ENCODE measurements at places on chromosomes 12 and 14.

DNA sequence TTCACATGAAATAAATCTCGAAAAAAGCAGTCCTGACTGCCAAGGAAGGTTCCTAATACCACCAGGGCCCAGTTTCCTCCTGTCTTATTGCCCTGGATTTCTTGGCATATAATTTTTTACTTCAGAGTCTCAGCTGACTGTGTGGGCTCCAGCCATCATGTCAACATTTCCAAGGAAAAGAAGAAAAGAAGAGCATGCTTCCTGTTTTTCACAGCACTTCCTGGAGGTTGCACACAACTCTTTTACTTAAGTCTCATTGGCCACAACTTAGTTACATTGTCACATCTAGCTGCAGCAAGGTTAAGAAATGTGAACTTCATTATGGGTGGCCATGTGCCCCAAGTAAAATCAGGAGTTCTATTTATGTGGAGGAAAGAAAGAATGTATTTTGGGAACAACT is 24.3 kb downstream of the DACT1 start:
- no peak for DNase-seq

- no peak for DNase-seq
These were observed 1.1 kb downstream of the LRP6 start for GRCh38 chr12:12265571-12266388.

- DNase-seq, result no peak
These were observed 248.4 kb downstream of the PAWR start for GRCh38 chr12:79442396-79442795.

GRCh38 chr12:76274420-76275083 is 73.7 kb downstream of the BBS10 start:
- DNase-seq, result peak; percentile 94

DNA sequence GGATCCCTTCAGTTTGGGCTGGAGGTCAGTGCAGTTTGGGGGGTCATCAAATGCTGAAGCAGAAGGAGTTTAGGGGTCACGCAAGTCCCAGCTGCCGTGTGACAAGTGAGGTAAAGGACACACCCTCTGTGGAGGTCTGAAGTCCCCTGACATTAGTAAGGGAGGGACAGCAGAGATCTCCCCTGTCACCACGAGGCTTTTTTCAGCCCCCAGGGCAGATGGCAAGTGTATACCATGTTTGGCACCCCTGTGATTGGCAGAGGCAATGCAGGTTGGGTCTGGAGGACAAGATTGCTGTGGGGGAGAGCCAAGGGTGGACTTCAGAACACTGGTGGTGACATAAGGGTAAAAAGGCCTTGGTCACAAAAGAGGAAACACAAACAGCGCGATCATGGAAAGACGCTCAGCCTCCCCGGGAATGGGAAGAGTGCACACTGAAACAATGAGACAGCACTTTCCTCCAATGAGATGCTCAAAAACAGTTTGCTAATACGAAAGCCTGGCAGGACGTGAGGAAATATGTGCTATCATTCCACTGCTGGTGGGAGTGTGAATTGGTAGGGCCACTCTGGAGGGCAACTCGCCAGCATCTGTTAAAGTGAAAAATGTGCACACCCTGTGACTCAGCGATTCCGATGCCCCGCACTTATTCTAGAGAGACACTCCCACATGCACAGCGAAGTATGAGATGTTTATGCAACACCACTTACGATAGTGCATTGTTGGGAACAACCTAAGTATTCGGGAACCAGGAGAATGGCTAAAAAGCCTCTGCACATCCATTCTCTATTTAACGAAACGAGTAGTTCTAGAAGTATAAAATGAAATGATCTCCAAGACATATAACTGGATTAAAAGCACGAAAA is 14.4 kb upstream of the CD27 start:
- peak; percentile 95 for DNase-seq

DNA sequence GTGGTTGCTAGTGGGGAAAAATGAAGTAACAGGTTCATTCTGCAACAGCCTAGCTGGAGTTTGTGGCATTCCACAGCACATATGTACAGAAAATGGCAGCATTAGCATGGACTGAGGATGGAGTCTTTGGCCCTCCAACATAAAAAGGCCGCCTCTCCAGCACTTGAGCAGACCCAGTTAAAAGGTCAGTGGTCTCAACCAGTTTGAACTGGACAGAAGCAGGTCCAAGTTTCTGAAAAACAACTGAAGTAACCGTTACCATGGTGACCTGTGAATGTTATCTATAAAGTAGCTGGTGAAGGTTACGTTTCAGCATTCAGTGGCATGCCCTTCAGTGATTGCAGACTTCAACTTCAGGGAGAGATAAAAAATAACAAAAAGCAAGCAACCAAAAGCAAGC is 34.1 kb upstream of the OR10AD1 start:
- DNase-seq, result no peak

DNA sequence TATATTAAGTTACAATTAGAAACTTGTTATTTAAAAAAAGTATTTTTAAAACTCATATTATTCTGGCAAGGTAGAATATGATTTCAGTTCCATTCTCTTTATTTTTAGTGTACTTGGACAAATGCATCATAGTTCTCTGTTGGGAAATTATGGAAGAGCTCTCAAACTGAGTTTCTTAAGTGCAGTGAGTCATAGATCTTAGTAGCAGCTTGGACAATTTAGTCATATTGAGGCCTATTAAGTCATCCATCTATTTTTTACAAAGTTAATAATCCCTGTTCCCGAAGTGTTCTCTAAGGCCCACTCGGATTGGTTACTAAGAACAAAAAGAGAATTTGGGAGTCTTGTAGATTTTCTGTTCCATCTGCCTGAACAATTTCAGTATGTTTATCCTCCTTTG is 113.9 kb downstream of the ANO4 start:
- no peak for DNase-seq

GRCh38 chr12:61536525-61536924 is 723.7 kb upstream of the USP15 start:
- no peak for DNase-seq

DNA sequence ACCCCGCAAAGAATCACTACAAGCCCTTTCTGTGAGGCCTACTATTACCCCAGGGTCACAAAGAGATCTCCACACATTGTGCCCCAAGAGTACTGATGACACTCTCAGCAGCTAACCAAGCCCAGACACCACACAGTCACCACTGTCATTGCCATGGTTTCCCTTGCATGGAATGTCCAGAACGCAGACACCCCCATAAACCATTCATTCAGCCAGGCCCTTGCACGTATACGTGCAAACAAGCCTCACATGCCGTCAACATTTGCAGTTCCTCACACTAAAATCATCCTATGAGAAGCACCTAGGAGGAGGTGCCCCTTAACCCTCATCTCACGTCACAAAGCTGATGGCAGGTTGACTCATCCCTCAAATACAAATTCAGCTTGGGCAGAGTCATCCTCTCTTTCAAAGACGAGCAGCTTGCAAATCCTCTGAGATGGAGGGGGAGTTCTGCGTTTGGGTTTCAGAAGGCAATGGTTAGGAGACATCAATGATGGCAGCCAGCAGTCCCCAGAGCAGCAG is 17.1 kb upstream of the KRT77 start:
- peak; percentile 2 for DNase-seq

- no peak for DNase-seq
These were observed 14.1 kb upstream of the GPRC5A start for GRCh38 chr12:12877153-12877768.

- no peak for DNase-seq
These were observed 19.3 kb downstream of the BRF1 start for GRCh38 chr14:105281371-105282097.

DNA sequence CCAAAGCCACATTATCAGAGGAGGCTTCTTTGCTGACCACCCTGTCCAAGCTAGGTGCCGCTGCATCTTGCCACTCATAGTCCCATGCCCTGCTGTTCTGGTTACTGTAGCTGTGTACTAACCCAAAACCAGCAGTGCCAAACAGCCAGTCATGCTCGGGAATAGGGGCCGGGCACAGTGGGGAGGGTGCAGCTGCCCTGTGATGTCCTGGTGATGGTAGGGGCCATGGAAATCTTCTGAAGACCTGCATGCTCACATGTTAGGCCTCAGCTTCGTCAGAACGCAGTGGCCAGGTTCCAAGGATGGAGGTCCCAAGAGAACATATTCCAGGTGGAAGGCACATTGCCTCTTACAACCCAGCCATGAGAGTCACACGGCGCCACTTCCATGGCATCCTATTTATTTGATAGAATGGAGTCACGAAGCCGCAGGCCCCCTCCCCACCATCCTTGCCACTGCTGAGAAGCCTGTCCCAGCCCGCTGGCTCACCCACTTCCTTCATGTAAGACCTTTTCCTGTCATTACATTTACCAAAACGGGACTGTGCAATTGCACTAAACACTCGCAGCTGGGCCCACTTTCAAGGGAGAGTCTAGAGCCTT is 48.5 kb downstream of the FAM222A start:
- no peak for DNase-seq

DNA sequence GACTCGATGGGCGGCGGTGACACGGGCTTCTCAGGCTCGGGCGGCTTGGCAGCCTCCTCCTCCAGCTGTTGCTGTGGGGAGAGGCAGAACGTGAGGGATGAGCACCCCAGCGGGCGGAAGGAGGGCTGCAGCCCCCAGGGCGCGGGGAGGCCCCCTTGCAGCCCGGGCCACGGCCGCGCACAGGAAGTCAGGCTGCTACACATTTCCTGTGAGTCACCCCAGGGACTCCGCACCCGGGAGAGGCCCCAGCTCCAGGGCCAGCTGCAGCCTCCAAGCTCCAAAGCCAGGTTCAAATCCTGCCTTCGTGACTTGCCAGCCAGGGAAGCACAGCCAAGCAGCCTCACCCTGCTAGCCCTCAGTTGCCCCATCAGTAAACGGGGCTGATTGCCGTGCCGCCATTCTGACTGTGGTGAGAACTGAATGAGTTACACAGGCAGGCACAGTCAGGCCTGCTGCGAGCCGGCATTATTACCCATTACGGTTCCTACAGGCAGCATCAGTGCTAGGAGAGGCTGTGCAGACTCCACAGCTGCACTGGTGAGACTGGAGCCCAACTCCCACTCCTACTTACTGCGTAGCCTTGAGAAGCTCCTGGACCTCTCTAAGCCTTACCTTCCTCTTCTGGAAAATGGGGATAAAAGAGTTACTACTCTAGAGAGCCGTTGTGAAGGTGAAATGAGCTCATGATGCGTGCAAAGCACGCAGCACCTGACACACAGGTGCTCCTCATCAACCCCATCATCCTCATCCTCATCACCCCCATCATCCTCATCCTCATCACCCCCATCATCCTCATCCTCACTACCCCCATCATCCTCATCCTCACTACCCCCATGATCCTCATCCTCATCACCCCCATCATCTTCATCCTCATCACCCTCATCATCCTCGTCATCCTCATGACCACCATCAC is 100.9 kb downstream of the NCOR2 start:
- DNase-seq, result peak; percentile 67

DNA sequence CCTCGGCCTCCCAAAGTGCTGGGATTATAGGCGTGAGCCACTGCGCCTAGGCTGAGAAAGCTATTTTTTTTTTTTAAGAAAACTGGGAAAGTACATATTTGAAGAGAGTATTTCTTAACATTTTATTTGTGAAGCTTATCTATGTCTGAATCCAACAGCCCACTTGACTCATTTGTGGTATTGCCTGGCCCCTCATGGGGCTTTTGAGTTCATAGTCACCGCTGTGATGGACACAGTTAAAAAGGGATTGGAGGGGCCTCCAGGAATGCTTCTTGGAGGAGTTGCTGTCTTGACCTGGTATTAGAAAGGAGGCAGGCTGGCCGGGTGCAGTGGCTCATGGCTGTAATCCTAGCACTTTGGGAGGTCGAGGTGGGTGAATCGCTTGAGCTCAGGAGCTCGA is 26.5 kb downstream of the BCL7A start:
- DNase-seq, result no peak

DNA sequence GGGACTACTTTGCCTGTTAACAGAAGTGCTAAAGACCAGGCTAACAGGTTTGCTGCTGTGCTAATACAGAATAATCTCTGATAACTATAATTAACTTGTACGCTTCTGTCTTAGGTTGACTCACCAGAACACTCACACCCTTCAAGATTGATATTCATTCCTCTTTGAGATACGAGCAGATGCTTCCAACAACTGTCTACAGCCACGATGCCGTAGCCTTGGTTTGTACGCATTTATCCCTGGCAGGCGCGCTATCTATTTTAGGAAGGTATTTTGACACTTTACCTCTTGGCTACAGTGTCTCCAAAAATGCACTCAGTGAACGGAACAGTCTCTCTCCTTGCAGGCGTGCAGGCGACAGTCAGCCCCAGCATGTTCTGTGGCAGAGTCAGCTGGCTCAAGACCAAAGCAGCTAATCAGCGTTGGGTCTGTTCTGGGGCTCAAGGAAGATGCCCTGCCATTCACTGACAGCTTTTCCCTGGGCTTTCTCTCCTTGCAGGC is 146.4 kb upstream of the PRICKLE1 start:
- DNase-seq, result no peak

- no peak for DNase-seq
These were observed 14.3 kb downstream of the DIO3 start for GRCh38 chr14:101575581-101575980.

GRCh38 chr12:128600886-128601285 is 222.9 kb downstream of the SLC15A4 start:
- DNase-seq, result no peak

DNA sequence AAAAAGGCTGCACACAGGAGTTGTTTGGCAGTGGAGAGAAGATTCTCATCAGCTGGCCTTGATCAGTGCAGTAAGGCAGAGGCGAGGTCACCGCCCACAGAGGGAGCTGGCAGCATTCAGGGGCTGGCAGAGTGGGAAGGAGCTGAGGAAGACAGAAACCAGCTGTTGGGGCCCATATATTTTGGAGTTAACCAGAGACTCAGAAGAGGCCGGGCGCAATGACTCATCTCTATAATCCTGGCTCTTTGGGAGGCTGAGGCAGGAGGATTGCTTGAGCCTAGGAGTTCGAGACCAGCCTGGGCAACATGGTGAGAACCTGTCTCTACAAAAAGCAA is 17.7 kb downstream of the SMCO2 start:
- peak; percentile 49 for DNase-seq

DNA sequence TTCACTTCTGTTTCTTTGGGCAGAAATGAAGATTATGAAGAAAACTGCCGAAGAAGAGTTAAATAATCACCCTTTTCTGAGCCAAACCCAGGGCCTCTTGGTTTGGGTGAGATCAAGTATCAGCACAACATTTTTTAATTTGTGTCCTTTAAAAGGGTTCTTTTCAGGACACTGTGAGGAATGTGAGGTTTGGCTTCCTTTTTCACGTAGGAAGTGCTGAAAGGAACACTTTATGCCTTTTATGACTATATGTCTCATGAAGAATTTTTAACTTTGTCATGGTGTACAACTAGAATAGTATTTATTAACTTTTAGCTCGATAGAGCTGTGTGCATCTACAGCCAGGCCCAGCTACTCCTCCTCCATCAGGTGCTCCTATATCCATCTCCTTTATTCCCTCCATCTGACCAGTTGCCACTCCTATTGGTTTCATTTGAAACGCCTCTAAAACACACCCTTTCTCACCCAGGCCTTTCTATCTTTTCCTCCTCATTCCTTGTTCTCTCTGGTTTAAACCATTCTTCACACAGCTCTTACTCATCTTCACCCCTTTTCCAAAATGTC is 103.6 kb upstream of the LRIG3 start:
- DNase-seq, result no peak

DNA sequence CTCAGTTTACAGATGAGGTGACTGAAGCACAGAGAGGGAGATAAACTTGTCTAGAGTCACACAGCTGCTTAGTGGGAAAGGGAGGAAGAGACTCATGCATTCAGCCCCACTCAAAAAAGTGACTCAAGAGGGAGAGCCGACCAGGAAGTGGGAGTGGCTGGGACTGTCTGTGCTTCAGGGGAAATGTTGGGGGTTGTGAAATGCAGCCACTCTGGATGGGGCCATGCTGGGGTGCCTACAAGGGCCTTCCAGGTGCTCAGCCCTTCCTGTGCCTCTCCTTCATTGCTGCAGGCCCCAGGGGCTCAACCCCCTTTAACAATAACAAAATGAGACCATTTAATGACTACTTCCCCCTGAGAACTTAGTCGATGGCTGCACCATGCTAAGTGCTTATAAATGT is 41.8 kb downstream of the CACNA1C start:
- DNase-seq, result no peak

All from A172 (cell line).